ENCODE measurements at places on chromosomes 7 and 10.

DNA sequence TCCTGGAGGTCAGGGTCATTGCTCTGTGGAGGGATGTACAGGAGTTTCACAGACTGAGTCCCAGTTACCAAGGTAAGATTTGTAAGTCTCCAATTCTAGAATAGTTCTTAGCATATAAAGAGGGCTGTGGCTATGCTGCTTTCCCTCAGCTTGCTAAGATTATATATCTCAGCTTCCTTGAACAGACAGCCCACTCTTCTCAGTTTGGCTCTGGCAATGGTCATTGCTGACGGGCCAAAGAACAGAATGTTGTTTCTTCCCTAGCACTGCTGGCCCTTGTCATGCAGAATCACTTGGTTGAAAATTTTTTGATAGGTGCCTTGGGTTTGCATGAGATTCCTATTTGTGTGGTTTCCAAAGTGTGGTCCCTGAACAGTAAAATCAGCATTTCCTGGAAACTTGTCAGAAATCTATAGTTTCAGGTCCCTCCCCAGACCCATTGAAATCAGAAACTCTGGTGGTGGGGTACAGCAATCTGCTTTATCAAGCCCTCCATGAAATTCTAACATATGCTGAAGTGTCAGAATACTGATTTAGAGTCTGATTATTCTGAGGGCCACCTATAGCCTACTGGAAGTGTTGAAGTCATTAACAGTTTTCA, 38.2 kb downstream of the NRBF2 start:
- no peak for DNase-seq

GRCh38 chr10:69075431-69075830, 12.5 kb upstream of the SRGN start:
- DNase-seq = no peak

- no peak for DNase-seq
Measured at GRCh38 chr10:130787243-130787642, 524.3 kb downstream of the TCERG1L start.

GRCh38 chr7:150371996-150372270, 3.3 kb downstream of the REPIN1 start:
- no peak for DNase-seq

- no peak for DNase-seq
Measured at GRCh38 chr7:106521541-106521940, 139.4 kb downstream of the CCDC71L start.

DNA sequence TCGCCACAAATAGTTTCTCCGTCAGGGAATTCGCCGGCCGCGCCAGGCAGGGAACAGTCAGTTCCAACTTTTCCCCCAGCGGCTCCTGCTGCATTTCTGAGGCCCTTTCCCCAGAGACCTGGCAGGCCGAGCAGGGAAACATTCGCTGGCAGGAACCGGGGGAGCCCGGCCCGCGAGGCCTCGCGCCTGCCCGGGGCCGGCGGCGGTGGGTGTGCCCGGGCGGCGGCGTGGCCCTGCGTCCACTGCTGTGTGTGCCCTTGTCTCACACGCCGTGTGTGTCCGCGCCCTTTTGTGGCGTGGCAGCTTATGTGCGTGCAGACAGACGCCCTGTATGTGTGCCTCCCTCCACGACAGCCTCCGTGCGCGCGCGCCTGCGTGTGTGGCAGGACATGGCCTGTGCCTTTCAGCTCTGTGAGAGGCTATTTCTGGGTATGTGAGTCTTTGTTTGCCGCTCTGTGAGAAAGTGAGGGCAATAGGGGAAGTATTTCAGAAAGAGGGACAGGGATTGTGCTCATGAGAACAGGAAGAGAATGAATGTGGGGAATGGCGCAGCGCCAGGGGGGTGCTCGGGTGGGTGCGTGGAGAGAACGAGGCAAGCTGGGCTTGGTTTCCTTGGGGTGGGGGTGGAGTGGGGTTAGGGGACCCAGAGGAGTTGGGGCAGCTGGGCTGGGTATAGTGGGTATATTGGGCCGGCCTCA, 689 bp upstream of the SMARCD3 start:
- DNase-seq = peak; percentile 59

DNA sequence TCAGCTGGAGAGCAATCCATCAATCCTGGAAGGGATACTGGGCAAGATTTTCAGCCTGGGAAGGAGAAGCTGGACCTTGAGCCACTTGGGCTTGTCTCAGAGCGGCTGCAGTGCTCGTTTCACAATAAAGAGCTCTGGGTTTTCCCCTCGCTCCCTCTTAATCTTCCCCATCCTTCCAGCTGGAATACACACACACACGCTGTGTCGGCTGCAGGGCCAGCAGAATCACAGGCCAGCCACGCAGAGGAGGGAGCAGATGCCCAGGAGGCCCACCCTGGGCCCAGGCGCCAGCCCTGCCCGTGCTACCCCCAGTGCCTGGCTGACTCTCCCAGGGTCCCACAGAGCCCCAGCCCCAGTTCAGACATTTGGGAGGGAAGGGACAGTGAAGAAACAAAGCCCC, 255.1 kb downstream of the TNS3 start:
- peak; percentile 79 for DNase-seq

DNA sequence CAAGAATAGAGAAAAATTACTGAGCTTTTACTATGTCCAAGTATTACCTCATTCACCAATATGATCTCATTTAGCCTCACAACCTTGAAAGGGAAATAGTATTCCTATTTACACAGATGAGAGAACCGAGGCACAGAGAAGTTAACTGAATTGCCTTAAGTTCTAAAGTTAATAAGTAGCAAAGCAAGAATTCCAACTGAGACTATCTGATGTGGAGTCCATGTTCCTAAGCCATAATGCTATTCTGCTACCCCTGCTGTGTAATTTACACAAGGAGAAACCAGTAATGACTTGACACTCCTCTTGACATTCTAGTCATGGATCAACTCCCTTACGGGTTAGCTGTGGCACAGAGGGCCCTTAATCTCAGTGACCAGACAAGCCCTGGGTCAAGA, 60.7 kb downstream of the ABCB4 start:
- DNase-seq = peak; percentile 55

DNA sequence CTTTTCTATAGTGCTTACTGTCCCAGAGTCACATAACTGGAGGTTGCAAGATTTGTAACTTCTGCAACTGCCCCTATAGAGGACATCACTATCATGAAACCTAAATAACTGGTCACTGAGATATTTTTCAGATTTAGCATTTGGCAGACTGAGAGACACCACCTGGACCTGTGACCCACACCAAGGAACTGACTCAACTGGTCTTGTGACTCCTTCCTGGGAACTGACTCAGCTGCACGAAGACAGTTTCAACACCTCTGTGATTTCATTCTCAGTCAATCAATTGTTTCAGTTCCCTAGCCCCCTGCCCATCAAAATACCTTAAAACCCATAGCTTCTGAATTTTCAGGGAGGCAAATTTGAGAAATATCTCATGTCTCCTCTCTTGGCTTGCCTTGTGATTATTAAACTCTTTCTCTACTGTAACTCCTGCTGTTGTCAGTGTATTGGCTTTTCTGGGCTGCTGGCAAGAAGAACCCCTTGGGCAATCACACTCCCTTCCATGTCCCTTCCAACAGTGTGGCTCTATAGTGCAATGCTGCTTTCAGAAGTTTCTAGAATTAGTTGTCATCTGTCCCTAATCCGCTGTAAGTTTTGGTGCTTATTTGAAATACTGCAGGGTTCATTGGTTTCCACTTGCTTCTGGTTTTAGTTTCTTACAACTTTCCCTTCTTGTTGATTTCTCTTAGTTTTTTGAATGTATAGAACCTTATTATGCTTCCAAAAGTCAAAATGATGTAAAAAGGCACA, 127.8 kb upstream of the ADCY1 start:
- DNase-seq = peak; percentile 16

- no peak for DNase-seq
Measured at GRCh38 chr10:127756264-127756663, 19.3 kb downstream of the FOXI2 start.

DNA sequence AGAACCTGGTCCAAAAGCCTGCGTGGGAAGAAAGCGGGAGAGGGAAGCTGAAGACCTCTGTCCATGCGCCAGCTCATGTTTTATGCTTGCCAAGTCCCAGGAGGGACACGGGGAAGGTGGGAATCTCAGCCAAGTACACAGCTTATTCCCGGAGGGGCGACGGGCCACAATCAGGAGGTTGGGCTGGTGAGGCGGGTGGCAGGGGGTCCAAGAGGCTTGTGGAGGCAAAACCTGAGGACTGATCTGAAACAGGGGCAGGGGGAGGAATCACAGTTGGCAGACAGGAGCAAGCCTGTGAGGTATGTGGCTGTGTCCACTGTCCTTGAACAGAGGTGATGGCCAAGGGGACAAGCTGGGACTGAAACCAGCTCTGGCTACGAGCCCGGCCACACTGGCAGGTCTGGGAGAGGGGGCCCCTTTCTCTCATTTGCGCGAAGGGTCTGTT, 38.0 kb upstream of the LEP start:
- no peak for DNase-seq

- DNase-seq = peak; percentile 79
Measured at GRCh38 chr10:101018600-101019439, 12.1 kb downstream of the PDZD7 start.

DNA sequence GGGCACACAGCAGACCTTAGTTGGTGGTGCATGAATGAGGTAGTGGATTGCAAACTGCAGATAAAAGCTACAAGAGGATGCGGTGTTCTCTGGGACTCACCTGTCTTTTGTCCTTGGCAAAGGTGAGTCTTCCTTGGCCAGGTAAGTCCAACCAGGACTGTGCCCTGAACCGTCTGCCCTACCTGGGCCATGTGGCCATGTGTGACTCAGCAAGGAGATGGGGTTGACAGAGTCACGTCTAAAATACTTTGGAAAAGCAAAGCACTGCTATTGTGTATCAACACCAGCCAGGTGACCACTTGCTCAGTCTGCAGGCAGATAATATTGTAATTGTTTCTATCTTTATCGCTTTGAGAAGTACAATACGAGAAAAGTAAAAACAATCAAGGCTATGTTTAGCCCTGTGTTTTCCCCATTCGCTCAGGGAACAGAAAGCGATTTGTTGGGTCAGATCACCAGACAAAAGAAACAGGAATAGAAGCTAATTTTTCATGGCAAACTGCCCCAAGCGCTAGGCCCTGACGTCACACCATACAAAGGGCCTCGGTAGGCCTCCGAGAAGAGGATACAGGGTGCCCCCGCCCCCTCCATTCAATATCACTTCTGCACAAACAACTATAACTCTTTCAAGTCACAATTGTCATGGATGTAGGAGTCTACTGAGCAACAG, 57.3 kb downstream of the FAM53B start:
- DNase-seq = no peak

- no peak for DNase-seq
Measured at GRCh38 chr7:27971171-27971812, 209.3 kb downstream of the JAZF1 start.

GRCh38 chr10:86712317-86712707, 44.0 kb downstream of the LDB3 start:
- DNase-seq = no peak

- DNase-seq = no peak
Measured at GRCh38 chr7:153550173-153550572, 502.0 kb upstream of the DPP6 start.

GRCh38 chr10:51786016-51786683, 86.8 kb upstream of the CSTF2T start:
- DNase-seq = no peak

- DNase-seq = peak; percentile 68
Measured at GRCh38 chr7:134565643-134566136, 16.8 kb downstream of the AKR1B15 start.

DNA sequence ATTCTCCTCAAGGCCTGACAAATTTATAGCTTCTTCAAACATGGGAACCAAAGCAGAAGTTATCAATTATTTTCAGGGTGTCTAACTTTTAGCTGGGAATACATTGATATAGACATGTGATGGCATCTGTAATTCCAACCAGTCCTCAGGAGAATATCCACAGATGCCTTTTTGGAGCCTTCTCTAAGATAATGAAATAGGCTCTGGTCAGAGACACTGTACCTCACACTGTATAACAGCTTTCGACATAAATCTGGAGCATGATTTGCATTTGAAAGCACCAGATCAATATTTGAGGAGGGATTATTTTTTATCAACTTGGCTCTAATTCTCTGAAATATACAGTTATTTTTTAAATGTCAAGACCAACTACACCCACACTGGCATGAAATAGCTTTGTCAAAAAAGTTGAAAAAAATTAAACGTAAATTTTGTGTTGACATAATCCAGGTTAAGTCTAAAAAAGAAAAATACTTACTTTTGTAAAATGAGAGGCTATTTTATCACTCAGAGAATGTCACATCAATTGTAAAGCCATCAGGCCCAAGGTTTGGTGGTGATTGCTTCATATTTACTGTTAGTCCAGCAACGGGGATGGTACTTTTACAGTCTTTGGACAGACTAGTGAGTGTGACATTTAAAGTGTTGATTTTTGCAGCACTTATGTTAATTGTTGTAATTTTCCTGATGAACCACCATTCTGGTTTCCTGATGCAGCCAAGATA, 177.0 kb upstream of the SP8 start:
- DNase-seq = no peak

DNA sequence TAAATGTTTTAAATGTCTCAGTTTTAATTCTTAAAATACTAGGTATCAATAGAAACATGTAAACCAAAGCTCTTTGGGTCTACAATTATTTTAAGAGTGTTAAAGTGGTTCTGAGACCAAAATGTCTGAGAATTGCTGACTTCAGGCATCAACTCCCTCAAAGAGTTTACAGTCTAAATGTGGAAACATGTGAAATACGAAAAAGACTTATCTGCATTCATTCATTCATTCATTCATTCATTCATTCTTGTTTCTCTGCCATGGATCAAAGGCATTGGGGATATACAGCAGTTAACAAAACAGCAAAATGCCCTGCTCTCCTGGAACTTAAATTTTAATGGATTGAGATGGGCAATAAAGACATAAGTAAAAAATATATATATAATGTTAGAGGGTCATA, 69.8 kb downstream of the BLNK start:
- DNase-seq = no peak

DNA sequence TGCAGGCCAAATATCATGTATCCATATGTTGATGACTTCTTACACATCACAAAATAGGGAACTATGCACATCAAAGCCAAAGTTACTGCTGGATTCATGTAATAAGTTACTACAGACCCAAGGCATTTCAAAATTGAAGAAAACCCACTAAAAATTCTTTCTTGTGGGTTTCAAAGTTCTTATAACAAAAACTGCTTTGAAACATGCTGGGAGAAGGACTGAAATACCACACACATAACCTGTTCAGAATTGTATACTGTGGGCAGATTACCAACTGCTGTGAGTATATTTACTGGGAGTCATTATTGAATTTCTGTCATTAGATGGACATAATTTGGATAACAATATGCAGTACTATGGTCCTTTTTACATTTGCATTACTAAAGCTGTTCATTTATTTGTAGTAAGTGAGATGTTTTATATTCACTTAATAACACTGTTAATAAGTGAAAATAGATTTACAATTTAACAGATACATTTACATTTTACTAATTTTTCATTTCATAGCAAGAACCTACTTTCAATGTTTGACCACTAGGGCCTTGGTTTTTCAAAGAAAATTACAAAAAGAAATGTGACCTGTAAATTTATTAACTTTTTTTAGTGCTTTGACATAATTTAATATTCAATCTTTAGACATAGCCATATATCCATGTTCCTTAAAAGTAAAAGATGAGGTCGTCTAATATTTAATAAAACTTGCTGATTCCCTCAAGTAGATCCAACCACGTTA, 132.6 kb downstream of the MAGI2 start:
- DNase-seq = peak; percentile 29

- no peak for DNase-seq
Measured at GRCh38 chr7:98753989-98754479, 115.8 kb downstream of the TMEM130 start.
